MCF 10A (cell line): ENCODE measurements at places on chromosomes 16 and 17. TPM values are rescaled to one million over a fixed set of nuclear protein-coding genes. Genes with fewer than 3 reads are reported as not detected.
A peak's percentile ranks its signal among the peaks of the same experiment; 100 is the strongest.

DNA sequence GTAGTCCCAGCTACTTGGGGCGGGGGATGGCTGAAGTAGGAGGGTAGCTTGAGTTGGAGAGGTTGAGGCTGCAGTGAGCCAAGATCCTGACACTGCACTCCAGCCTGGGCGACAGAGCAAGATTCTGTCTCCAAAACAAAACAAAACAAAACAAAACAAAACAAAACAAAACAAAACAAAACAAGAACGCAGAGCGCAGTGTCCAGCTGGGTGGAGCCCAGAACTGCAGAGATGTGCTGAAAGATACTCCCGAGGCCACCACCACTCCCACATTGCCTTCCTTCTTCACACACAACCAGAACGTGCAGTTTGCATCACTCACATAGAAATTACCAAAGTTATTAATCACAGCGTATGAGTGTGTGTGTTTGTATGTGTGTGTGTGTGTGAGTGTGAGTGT lies 222.9 kb upstream of the ASIC2 start:
- no peak for DNase-seq

DNA sequence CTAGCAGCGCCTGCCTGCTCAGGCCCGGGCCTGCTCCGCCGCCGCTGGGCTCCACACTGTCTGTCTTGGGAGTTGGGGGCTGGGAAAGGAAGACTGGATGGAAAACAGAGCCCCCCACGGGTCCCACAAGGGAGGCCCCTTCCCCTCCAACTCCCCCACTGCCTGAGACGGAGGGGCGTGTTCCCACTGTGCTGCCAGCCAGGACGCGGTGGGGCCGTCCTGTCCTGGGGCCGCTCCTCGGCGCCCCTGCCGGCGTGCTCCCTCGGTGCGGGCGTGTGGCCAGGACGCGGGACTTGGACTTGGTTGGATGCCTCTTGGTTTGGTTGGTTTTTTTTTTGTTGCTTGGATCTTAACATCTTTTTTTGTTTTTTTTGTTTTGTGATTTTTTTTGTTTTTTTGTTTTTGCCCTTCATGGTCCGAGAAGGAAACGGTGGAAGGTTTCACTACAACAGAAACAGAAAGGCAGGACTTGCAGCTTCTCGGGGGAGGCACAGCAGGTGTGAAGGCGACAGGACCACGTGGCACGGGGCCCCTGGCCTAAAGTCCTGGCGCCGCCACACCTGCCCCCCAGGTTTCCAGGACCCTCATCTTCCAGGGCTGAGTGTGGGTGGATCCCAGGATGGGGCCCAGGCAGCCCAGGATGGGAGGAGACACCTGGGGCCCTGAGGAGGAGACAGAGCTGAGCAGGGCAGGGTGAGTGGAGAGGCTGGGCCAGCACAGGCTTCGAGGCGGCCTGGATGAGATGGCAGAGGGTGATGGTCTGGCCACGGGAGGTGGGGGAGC lies 16.0 kb downstream of the ENGASE start:
- no peak for DNase-seq

The ACBD4 gene
- 7.2 and 7.8 TPM in 2 replicates for total RNA-seq

The SHCBP1 gene
- total RNA-seq: 17.2 and 21.4 TPM in 2 replicates

The HOXB1 gene
- total RNA-seq: not detected in 2 replicates

- peak; percentile 8 for DNase-seq
Observed at GRCh38 chr16:3317315-3317999, 12.2 kb downstream of the ZNF75A start.

GRCh38 chr17:46773221-46773605 lies 45.3 kb downstream of the WNT3 start:
- DNase-seq: no peak

- no peak for DNase-seq
Observed at GRCh38 chr16:56861092-56861610, 3.9 kb upstream of the SLC12A3 start.

The PRR35 gene
- total RNA-seq: not detected in 2 replicates

The PEX12 gene
- total RNA-seq: 5.8 and 6.8 TPM in 2 replicates

GRCh38 chr17:10111907-10112452 lies 86.4 kb downstream of the GAS7 start:
- DNase-seq: no peak

DNA sequence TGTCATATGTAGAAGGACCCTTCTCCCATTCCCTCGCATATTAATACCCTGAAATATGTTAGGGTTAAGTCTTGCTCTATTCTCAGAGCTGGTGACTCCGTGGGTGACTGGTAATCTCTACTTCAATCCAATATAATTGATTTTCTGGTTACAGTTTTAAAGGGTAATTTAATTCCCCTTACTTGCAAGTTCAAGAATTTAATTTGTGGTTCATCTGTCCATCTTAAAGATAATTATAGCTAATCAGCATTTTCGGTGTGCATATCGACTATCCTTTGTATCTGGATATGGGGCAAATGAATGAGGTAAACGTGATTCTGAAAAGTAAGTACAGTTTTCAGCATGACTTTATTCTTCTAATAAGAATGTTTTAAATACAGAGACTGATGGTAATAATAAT lies 250.0 kb downstream of the CNTNAP4 start:
- no peak for DNase-seq
